GM12891 (cell line): ENCODE measurements at places on chromosomes 11 and 22.

GRCh38 chr22:49541693-49542230, 285.9 kb downstream of the BRD1 start:
- DNase-seq = no peak

GRCh38 chr22:24894220-24894975, 52.1 kb downstream of the LHFPL7 start:
- no peak for DNase-seq

DNA sequence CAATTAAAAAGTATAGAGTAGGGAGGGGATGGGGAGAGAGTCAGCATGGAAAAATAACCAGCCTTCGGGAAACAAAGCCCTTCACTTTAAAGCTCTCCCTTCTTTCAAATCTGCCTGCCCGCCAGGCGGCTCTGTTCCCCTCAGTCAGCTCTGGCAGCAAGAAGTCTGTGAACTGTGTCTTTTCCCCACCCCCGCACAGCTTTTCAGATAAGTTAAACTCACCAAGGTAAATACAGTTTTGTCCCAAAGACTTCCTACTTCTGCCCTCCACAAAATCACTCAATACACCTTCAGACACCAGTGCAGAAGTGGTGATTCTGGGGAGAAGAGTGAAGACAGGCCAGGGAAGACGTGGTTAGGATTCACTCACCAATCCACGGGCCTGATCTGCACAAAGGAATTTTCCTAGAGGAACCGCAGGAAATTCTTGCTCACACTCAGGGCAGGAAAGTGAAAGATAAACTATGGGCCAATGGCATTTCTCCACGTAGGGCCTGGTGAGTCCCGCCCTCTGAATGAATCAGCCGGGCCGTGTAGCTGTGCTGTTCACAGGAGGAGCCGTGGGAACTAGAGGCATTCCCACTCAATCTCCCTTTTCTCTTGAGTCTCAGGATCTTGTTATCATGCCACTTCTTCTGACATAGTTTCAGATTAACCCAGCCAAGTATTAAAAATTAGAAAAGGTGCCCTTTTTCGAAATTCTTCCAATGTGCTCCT, at the start of gene TRIM5:
TRIM5 (minus strand) TSS at position 429 of the 717 bp plus-strand sequence. CDS start 4,897 bp downstream, outside the sequence.
- DNase-seq = peak; percentile 71

DNA sequence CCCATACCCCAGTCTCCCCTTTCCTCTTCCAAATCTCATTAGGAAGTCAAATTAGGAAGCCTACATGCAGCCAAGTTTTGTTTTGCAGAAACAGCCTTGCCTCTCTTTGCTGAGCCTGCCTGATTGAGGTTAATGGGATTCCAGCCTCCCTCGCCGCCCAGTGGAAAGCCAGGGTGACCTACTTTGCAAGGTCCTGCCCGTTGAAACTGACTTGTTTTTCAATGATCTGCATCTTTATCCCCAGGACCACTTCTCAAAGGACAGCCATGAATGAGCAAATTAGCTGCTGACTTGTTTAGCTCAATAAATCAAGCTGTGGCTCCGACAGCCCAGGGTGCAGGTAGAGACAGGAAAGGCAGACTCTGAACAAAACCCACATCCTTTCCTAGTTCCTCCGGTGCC, 110.4 kb downstream of the RRAS2 start:
- no peak for DNase-seq

- DNase-seq = no peak
These were observed 2.6 kb upstream of the NUDT8 start for GRCh38 chr11:67632175-67632981.

- DNase-seq = peak; percentile 67
These were observed 42.1 kb upstream of the KLHL35 start for GRCh38 chr11:75474878-75475766.

DNA sequence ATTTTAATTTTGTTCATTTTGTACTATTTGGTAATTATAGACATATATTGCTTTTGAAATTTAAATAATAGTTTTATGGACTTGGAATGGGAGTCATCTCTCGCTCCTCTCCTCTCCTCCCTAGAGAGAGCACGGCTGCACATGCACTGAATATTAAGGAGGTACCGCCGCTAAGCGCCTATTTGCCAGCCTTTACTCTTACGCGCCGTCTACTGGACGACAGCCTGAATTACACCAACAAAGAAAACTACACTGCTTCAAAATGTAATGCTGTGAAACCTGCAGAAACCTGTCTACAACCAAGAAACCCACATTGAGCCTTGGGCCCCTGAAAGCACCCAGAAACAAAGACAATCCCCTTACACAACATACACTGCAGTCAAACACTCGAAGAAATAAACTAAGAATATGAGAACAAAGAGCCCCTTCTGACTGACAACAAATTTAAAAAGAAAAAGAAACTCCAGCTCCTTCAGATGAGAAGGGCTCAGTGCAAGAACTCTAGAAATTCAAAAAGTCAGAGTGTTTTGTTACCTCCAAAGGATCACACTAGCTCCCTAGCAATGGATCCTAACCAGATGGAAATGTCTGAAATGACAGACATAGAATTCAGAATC, 737.2 kb downstream of the LRRC4C start:
- DNase-seq = peak; percentile 6

GRCh38 chr22:29780748-29781676, 13.8 kb downstream of the UQCR10 start:
- DNase-seq = no peak

- no peak for DNase-seq
These were observed 974 bp downstream of the DGCR8 start for GRCh38 chr22:20080776-20081654.

- DNase-seq = no peak
These were observed 36.0 kb upstream of the PACSIN2 start for GRCh38 chr22:43050995-43051394.

GRCh38 chr11:73787051-73787642, 527 bp upstream of the MRPL48 start:
- DNase-seq = no peak

- DNase-seq = no peak
These were observed 1001.7 kb downstream of the BRD1 start for GRCh38 chr22:48825802-48826520.

DNA sequence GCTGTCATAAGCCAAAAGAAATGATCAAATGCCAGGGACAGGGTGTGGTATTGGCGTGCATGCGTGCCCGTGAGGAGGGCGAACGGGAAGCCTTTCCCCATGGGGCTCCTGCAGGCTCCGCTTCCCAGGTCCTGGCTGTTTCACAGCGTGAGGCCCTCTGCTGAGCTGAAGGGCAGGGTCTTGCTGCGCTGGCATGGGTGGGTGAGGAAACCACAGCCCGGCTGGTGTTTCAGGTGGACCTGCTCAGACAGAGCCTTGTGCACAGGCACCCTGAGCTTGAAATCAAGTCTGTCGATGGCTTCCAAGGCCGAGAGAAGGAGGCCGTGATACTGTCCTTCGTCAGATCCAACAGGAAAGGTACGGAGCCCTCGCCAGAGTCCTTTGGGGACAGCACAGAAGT, 31.4 kb downstream of the IGHMBP2 start:
- DNase-seq = no peak

DNA sequence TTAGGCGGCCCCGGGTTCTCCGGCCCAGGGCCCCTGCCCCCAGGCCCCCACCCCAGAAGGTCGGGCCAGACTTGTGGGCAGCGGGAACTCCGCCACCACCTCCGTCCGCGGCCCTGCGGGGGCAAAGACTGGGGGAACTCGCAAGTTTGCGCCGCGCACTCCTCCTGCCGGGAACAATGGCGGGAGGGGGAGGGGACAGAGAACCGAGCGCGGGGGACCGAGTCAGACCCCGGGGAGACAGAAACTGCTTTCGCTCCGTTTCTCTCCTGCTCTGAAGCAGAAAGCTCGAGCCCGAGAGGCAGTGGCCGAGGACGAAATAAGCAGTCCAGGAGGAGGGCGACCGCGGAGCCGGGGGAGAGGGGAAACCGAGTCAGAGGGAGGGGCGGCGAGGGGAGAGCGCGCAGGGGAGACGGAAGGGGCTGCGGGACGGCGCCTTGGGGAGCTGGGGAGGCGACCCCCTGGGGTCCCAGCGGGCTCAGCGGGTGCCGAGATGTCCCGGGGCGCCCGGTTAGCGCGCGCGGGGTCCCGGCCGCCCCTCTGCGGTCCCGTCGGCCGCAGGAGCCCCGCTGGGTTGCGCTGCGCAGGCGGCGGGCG, 555 bp downstream of the TP53I11 start:
- no peak for DNase-seq

DNA sequence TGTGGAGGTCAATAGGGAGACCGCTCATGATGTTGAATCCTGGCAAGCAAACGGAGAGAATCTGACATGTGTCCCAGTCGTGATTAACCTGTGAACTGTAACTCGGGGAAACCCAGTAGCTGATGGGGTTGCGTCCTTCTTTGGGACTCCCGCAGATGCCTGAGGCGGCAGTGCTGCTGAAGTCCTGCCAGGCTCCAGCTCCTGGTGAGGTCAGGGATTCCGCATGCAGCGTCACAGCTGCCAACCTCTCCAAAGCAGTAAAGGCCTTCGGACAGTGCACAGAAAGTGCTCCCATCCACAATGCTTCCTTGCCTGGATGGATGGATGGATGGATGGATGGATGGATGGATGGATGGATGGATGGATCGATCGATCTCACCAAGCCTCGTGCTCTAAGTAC, 13.5 kb downstream of the KCNQ1 start:
- no peak for DNase-seq

GRCh38 chr11:86919557-86920210, 35.5 kb downstream of the FZD4 start:
- DNase-seq = peak; percentile 15

DNA sequence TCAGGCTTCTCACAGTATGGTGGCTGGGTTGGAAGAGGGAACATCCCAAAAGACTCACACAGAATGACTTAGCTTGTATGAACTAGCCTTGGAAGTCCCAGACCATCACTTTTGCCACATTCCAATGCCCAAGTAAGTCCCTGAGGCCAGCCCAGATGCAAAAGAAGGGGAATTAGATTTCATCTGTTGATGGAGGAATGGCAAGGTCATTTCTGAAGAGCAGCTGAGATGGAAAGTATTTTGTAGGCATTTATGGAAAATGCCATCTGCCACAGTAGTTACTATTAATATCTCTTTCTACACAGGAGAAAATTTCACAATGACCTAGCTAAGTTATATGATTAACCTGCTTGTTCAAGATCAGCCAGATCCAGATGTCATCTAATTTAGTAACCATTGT, 58.8 kb downstream of the ENDOD1 start:
- DNase-seq = no peak

- no peak for DNase-seq
These were observed 66.0 kb downstream of the PPP2R1B start for GRCh38 chr11:111700162-111700561.

DNA sequence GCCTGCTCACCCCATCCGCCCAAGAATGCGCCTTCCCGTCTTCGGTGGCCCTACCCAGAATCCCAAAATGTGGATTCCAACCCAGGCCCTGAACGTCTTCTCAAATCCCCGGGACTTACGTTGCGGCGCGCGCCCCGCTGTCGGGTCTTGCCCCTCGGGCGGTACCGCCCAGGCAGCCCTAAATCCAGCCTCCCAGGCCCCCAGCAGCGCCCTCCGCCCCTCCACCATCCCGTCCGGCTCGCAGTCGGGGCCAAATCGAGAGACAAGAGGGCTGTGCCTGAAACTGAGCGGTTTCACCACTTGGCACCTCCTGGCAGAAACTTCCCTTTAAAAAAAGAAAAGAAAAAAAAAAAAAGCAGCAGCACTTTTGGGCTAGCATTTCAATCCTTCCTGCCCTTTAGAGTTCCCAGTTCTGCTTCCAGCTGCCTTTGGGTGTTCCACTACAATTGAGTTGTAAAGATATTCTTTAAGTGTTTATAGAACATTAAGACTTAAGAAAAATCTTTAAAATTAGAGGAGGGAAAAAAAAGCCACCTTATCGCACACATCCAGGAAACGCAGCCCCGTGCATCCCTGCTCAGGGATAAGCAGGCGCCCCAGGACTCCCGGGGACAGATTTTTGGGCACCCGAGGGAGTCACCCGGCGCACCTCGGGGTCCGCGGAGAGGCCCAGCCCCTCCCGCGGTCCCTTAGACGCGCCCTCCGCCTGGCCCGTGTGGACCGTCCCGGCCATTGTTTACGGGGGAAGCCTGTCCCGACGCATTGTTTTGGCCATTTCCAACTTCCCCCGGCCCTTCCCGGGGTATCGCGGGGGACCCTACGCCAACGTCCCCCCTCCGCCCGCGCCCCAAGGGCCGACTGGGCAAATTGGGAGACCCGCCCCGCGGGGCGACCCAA, 57.6 kb downstream of the KCNJ4 start:
- no peak for DNase-seq

DNA sequence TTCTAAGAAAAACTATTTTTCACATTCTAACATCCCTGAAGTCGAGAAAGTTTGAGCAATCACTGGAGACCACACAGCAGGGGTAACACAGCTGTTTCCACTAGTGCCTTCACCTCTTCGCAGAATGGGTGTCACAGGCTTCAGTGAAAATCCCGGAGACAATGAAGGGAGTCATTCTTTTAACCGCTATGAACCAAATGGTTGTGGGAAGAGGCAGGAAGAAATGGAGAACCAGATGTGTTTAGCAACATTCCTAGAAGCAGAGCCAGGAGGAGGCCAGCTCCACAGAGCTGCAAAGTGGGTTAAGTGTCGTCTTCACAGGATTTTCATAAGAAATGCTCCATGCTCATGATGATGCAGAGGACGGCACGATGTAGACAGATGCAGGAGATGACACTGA, 221.1 kb downstream of the LARGE1 start:
- DNase-seq = no peak

DNA sequence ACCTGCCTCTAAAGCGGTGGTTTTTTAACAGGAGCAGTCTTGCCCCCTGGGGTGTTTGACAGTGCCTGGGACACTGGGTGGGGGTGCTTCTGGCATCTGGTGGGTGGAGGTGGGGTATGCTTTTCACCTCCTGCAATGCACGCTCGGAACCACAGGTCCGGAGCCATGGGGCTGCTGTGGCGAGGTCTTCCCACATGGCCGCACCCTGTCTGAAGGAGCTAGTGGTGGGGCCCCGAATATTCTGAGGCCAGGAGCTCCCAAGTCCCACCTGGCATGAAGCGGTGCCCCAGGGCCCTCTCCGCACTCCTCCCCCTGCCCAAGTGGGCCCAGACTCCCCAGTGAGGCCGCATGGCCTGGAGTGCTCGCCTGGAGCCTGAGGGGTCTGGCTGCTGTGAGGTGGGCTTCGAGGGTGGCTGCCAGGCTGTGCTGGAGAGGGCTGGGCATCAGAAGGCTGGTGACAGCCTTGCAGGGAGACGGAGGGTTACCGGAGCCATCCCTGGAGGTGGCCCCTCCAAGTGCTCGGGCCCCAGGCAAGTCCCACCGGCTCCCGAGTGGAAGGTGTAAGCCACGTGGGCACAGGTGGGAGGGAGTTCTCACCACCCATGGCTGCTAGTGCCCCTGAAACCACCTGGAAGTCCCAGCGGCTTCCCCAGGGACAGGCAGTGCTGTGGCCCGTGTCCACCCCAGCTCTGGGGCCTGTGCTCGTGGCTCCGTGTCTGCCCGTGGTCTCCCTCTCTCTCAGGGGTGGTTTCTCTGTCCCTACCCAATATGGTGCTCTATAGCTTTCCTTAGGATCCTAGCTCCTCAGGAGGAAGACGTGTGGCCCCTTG, 15.1 kb downstream of the TBX1 start:
- no peak for DNase-seq

- no peak for DNase-seq
These were observed 28.1 kb downstream of the WBP2NL start for GRCh38 chr22:42026705-42027104.
